Panc1 (cell line): ENCODE measurements at places on chromosomes 5 and 9. TPM values are rescaled to one million over a fixed set of nuclear protein-coding genes. Genes with fewer than 3 reads are reported as not detected.
A peak's percentile ranks its signal among the peaks of the same experiment; 100 is the strongest.

- no peak for DNase-seq
- H3K4me3 ChIP-seq: no peak overlapping the region
- no peaks in the 10 kb centered on the region for H3K36me3 ChIP-seq
- no peaks in the 10 kb centered on the region for H3K4me1 ChIP-seq
- no peak overlapping the region for H3K27ac ChIP-seq
- no peaks in the 10 kb centered on the region for H3K27me3 ChIP-seq
These were observed 344.6 kb downstream of the OSTF1 start for GRCh38 chr9:75432888-75433287.

DNA sequence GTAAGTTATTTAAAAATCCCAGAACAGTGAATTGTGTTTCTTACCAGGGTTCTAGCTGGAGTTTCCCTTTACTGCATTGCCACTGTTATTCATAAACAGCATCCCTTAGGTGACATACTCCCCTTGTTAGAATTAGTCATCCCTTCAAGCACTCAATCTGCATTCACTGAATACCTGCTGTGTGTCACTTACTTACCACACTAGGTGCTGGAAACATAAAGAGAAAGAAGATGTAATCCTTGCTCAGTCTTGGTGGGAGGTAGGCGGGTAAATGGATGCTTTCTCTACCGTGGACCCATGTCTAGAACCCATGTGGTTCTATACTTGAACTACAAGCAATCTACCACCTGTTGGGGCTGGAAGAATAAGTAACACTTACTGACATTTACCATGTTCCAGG, 371.6 kb downstream of the KDM4C start:
- no peaks in the 10 kb centered on the region for H3K4me1 ChIP-seq
- no peak overlapping the region for H3K4me3 ChIP-seq
- no peak overlapping the region for H3K27ac ChIP-seq

- peak overlapping the region; percentile 78 for H3K27ac ChIP-seq
- H3K4me3 ChIP-seq: peak overlapping the region; percentile 83
- no peaks in the 10 kb centered on the region; the same call in 1 of the 2 replicates for H3K36me3 ChIP-seq
These were observed 10.4 kb downstream of the PTCH1 start for GRCh38 chr9:95506428-95506677.

- DNase-seq: no peak
- no peaks in the 10 kb centered on the region; the same call in 1 of the 2 replicates for H3K4me1 ChIP-seq
- H3K4me3 ChIP-seq: no peak overlapping the region
- no peak overlapping the region for H3K27ac ChIP-seq
- H3K36me3 ChIP-seq: no peaks in the 10 kb centered on the region
These were observed 147.5 kb downstream of the PAM start for GRCh38 chr5:102902647-102903046.

DNA sequence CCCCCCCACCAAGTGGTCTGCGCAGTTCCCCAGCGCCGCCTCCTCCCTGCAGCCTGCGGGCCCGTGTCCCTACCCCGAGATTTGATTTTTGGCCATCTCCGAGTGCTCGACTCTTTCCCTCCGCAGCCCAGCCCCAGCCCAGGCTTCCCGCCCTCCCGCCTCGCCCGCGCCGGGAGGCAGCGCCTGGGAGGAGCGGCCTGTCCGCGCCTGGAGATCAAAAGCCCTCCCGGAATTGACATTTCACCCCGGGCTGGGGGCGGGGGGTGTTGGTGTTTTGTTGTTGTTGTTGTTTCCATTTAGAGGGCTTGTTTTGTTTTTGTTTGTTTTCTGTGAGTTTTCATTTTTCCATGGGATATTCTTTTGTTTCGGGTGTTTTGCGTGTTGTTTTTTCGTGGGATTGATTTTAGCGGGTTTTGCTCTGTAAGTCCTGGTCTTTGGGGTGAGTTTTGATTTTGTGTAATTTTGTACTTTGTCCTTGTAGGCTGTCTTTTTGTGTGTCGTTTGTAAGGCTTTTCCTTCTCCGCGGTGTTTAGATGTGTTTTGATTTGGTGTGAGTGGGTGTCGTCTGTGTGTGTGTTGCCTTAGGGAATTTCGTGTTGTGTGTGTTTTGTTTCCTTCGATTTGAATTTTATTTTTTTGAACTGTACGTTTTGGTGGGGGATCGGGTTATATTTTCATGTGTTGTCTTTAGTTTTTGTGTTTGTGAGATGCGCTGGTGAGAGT, 1.7 kb upstream of the PAX5 start:
- no peak overlapping the region for H3K27ac ChIP-seq
- no peak for DNase-seq
- H3K36me3 ChIP-seq: no peaks in the 10 kb centered on the region
- H3K4me3 ChIP-seq: peak overlapping the region; percentile 78
- H3K27me3 ChIP-seq: peaks cover 49% of the 10 kb centered on the region

GRCh38 chr9:100394032-100394695, 32.8 kb upstream of the MSANTD3 start:
- H3K4me3 ChIP-seq: no peak overlapping the region
- no peaks in the 10 kb centered on the region for H3K4me1 ChIP-seq
- H3K27ac ChIP-seq: no peak overlapping the region
- no peak for DNase-seq
- H3K27me3 ChIP-seq: no peaks in the 10 kb centered on the region

DNA sequence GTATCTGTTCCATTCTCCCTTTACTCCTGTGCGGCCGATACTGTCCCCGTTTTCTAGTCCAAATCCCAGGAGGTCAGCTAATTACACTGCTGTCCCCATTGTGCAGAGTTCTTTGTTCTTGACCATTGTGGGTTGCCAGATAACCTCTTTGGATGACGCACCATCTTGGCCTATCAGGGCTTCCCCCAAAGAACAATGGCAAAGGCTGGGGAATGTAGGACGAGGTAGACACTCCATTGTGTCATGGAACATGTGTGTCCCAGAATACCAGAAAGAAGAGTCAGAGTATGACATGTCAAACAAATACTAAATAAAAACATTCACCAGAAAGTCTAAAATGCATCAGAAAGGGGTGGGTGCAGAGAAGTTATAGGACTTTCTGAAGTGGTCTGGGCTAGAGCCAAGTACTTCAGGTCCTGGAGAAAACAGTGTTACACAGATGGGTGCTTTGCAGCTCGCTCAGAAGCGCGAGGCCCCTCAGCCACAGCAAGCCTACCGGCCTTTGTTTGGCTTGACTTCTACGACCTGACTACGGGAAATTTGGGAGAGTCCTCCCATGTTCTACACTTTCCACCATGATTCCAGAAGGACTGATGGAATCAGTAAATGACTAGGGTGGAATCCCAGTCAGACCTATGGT, 83.2 kb upstream of the SSBP2 start:
- H3K27ac ChIP-seq: no peak overlapping the region
- no peaks in the 10 kb centered on the region for H3K27me3 ChIP-seq

The SLC9A3 gene
- 2.0 TPM for total RNA-seq
